ENCODE measurements at places on chromosomes 5 and 9.
A peak's percentile ranks its signal among the peaks of the same experiment; 100 is the strongest.

- DNase-seq, result no peak
Observed at GRCh38 chr9:80755586-80755985, 933.8 kb downstream of the TLE1 start.

DNA sequence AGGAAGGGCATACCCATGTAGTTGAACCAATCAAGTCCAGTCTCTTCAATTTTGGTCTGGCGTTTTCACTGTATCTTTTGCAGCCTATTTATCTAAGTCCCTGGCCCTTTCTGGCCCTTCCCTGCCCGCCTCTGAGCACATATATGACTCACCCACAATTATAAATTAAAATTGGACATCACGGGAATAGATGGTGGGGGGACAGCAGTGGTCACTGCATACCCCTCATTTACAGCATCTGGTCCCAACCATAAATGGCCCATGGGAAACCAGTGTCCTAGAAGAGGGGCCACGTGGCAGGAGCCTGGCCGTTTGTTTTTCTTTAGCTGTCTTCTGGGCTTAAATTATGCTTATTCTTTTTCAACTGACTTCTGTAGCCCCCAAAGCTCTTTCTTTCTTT, 69.2 kb downstream of the PDZD2 start:
- no peak for DNase-seq

GRCh38 chr5:31098811-31099210, 94.7 kb upstream of the CDH6 start:
- no peak for DNase-seq

DNA sequence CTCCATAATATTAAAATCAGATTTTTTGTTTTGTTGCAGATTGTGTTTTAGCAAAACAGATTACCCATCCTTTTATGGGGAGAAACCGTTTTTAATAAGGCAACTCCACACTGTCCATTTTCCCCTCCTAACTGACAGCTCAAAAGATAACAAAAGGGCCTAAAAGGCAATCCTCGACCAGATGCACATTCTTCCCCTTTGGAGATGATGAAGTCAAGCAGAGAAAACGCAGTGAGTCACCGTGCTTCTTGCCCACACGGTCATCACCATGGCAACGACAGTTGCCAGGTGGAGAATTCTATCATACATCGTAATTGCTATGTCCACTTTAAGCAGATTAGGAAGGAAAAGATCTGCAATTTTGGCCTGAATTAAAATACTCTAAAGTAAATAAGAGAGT, 96.4 kb downstream of the DIRAS2 start:
- no peak for DNase-seq

GRCh38 chr9:134230942-134231325, 66.6 kb upstream of the RNU6ATAC start:
- no peak for DNase-seq

DNA sequence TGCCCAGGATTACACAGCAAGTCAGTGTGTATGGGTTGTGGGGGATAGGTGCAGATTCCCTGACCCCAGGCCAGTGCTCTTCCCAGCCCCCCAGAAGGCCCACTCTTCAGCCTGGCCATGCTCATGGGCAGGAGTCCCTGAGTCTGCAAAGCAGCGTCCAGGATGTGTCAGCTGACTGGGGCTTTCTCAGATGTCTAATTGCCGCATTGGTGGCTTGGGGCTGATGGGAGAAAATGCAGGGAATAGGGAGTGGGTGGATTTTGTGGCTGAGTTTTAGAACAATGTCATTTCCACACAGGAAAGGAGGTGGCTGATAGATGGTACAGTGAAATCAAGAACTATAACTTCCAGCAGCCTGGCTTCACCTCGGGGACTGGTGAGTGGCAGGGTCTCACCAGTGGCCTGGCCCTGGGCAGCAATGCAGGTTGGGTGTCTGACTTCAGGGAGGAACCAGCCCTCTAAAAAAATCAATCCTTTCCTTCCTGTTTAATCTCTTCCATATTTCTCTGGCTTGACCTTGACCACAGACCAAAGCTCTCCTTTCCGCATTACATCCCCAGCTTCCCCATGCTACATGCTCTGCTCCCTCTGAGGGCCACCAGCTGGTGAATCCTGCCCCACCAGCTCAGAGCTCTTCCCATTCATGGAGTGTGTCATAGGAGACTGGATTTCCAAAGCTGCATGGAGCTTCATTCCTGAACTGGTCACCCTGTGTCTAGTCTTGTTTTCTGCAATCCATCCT, 14.2 kb downstream of the GLIPR2 start:
- no peak for DNase-seq

- peak; percentile 93 for DNase-seq
Observed at GRCh38 chr5:168076561-168076991, 214.9 kb upstream of the WWC1 start.

GRCh38 chr5:1501372-1502045, 22.3 kb downstream of the LPCAT1 start:
- no peak for DNase-seq

- no peak for DNase-seq
Observed at GRCh38 chr5:66538126-66538525, 58.1 kb upstream of the MAST4 start.

DNA sequence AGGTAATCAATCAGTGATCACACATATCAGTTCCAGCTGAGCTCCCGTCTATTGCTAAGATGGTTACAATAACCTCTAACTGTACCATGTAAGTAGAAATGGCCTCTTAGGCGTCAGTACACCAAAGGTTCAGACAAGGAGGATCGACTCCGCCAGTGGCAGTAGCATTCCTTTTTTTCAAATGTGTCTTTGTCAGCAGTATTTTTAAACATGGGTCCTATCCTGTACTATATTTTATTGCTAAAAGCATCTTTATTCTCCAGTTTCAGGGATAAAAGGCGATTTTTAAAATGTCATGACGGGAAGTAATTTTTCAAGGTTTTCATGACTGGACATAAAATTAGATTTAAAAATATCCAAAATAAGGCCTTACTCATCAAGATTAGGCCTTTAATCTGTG, 64.8 kb upstream of the TBCA start:
- no peak for DNase-seq

GRCh38 chr5:158832096-158832685, 267.5 kb downstream of the EBF1 start:
- no peak for DNase-seq

DNA sequence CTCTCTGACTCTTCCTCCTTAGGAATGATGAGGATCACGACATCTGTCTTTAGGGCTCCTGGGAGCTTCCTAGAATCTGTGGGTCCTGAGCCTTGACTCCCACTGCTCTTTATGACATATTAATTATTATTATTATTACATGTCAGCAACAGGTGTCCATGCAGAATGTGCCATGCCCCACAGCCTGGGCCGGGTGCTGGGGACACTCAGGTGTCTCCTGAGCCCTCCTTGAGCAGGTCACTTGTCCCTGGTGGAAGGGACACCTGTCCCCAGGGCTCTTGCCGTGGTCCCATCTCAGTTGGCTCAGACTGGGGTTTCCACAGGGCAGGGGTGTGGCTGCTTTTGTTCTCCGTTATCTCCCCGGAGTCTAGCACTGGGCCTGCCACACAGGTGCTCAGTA, 34.2 kb downstream of the PTGES start:
- DNase-seq, result no peak

- DNase-seq, result no peak
Observed at GRCh38 chr5:163815240-163815791, 309.9 kb downstream of the MAT2B start.

- no peak for DNase-seq
Observed at GRCh38 chr9:14021871-14022525, 291.9 kb downstream of the NFIB start.

DNA sequence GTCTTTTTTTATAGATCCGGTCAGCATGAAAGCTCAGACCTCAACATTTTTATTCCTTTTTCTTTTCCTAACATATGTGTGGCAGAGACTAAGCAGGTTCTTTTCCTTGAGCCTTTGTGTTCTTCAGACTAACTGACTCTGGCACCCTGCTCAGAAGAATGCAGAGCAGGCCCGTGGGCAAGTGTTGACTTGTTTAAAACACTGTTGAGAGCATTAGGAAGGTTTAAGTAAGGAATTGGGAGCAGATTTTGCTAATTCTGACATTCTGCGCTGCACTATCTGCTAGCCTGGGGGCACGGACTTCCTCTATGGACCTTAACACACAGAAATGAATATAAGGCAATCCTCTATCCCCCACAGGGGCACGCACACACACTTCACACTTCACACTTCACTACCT, 182.5 kb upstream of the PIK3R1 start:
- DNase-seq, result no peak

DNA sequence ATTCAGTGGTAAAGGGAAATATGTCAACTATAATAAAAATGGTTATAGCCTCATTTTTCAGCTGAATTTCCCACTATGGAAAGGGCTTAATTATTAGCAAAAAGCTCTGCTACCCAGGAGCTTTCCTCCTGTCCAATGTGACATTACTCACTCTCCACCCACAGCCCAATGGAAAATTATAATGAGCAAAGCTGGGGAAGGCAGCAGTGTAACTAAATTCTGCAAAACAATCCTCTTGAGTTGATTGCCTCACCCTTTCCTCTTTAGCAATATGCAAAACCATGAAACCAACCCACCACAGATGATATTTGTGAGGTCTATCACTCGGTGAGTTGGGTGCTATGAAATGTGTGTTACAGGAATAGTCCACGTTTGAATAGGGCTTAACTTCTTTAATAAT, 14.0 kb upstream of the PLPPR1 start:
- DNase-seq, result no peak

DNA sequence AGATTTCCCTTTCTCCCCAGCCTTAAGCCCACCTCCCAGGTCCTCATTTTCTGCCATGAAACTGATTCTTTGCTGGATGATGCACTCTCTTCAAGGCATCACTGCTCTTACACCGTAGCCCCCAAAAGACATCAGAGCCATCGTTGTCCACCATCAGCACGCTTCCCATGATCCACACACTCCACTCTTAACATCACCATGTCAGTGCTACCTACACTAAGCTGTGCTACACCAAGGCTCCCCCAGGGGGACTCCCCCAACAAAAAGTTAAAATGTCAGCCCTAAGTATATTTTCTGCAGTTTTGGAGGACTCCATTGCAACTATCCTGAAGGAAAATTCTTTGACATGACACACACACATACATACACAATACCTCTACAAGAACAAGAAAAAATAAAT, 34.1 kb upstream of the KIF2A start:
- DNase-seq, result no peak

DNA sequence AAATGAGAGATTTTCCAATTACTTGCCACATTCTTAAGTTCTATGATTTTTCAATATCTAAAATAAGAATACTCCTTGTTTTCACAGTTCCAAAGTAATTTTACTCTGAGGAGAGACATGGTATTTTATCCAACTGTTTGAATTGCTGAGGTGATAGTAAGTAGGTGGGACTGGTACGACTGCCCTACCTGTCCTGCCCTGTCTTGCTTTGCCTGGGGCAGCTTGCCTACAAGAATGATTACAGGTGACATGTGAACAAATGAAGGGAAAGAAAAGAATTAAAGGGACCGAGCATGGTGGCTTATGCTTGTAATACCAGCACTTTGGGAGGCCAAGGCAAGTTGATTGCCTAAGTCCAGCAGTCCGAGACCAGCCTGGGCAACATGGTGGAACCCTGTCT, 41.6 kb upstream of the HMGCS1 start:
- no peak for DNase-seq

GRCh38 chr5:38607396-38607795, 51.0 kb upstream of the LIFR start:
- DNase-seq, result no peak

DNA sequence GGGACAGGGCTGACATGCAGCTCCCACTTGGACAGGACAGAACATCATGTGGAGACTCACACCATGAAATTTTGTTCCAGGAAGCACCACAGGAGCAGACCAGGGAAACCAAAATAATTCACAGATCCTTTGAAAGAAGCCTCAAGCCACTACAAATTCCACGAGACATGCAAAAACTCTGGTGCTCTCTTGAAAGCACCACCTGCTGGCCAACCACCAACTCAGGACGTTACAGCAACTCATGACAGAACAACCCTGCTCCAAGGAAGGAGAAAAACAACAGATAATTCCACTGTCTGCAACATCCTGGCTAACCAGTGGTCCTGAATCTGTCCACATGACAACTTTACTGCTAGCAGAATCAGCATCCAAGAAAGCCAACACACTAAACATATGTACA, 516.0 kb downstream of the SPATA31D1 start:
- DNase-seq, result peak; percentile 64

- DNase-seq, result no peak
Observed at GRCh38 chr5:69011910-69012309, 81.9 kb upstream of the SLC30A5 start.

DNA sequence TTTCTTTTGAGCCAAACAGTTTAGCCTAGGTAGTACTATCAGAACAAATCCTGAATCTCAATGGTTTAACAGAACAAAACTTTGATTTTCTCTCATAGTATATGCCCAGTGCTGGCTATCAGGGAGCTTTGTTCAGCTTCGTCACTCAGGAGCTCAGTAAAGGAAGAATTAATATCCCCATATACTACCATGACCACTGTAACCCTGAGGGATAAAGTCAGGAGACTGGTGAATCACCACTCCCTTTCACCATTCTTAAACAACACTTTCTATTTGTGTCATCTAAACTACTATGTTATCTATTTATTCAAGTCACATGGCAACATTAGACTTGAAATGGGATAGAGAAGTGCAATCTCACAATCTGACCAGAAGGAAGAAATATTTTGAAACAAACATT, 522.6 kb upstream of the COX7C start:
- no peak for DNase-seq

GRCh38 chr5:179796877-179797608, 3.3 kb downstream of the LTC4S start:
- peak; percentile 34 for DNase-seq

DNA sequence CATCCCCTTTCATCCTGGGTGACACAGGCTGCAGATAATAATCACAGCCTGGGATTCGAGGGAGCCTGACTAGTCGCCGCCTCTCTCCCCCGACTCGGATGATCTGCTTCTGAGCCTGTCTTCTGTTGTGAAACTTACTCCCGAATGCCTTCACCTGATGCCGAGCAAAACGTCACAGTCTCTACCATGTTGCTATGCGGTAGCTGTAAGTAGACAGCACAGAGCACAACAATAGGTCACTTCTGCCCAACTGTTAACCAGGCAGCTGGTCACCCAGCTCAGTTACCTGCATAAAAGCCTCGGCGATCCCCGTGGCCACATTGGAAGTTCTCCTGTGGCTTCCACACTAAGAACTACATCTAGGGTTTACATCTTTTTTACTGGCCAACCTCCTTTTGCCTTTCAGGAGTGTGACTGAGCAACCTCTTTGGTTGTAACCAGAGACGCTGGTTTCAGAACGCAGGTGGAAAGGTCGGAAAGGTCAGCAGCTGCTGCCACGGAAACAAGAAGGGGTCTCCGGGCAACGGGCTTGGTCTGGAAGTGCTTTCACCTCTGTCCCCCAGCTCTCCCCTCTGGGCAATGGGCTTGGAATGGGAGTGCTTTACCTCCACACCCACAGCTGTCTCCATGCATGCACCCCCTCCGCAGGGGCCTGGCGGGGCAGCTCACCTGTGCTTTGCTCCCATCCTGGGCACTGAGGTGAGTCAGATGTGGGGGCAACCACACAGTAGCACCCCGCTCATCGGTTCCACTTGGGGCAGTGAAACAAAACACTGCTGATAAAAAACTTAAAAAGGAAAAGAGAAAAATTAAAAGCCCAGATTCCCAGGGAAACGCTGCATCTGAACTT, 7.6 kb upstream of the PPP1R26 start:
- DNase-seq, result no peak

Measured in endodermal cell (in vitro differentiated cells).